ENCODE measurements at places on chromosomes 6 and 20. TPM values are rescaled to one million over a fixed set of nuclear protein-coding genes. Genes with fewer than 3 reads are reported as not detected.

- H3K36me3 ChIP-seq = no peaks in the 10 kb centered on the region
- no peaks in the 10 kb centered on the region for H3K4me1 ChIP-seq
- no peak for DNase-seq
- H3K27ac ChIP-seq = no peak overlapping the region
Observed at GRCh38 chr6:1287103-1287591, 24.8 kb upstream of the FOXQ1 start.

The RNF39 gene
- not detected for total RNA-seq

- no peaks in the 10 kb centered on the region for H3K36me3 ChIP-seq
- no peak overlapping the region for H3K4me3 ChIP-seq
- peak overlapping the region; percentile 31 for H3K27ac ChIP-seq
- no peaks in the 10 kb centered on the region for H3K27me3 ChIP-seq
Observed at GRCh38 chr20:45338121-45339030, 9.8 kb downstream of the SDC4 start.

DNA sequence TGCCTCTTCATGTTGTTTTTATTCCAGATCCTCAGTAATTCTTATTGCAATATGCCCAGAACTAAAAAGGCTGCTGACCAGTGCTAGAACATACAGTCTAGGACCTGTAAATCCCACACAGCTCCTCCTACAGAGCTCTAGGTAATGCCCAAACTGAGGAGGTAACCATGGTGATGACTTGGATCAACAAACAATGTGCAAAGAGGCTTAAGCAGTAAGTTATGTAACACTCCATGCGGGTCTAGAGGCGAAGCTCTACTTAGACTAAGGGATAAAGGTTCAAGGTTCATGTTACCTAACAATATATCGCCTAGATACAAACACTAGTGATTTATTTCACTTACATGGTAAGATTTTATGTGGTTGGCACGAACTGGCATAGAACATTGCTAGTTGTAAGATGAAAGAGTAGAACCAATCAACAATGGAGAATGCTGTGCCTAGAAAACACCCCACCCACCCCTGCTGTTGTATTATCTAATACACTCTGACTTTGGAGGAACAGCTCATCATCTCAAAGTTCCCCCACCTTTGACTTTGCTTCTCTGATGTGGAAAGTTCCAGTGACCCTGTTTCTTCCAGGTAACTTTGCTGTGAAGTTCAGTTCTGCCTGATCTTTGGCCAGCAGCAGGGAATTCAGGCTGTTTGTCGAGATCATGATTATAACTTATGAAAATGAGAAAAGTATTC lies 242.4 kb downstream of the ALDH8A1 start:
- H3K27me3 ChIP-seq = no peaks in the 10 kb centered on the region
- no peaks in the 10 kb centered on the region for H3K36me3 ChIP-seq
- no peak for DNase-seq
- H3K27ac ChIP-seq = no peak overlapping the region

DNA sequence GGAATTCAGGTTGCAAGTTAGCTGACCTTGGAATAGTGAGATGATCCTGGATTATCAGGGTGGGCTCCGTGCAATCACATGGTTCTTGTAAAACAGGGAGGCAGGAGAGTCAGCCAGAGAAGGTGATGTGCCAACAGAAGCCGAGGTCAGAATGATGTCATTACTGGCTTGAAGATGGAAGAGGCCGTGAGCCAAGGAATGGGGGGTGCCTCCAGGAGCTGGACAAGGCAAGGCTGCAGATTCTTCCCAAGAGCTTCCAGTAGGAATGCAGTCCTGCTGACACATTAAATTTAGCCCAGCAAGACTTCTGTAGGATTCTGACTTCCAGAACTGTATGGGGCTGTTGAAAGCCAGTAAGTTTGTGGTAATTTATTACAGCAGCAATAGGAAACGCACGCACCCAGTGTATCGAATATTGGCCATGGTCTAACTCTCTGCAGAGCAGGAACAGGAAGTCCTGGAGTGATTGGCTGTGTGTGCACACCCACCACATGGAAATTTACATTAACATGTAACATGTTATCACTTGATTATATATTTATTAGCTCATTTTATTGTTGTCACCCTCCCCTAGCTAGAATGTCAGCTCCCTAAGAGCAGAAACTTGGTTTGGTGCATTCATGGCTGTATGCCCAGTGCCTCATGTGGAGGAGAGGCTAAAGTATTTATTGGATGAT lies 19.1 kb downstream of the SLC24A3 start:
- H3K4me3 ChIP-seq = no peak overlapping the region
- DNase-seq = no peak
- no peaks in the 10 kb centered on the region for H3K36me3 ChIP-seq
- no peaks in the 10 kb centered on the region for H3K27me3 ChIP-seq
- no peaks in the 10 kb centered on the region for H3K4me1 ChIP-seq
- H3K27ac ChIP-seq = no peak overlapping the region

The C6orf52 gene
- total RNA-seq = not detected

- no peaks in the 10 kb centered on the region for H3K4me1 ChIP-seq
- no peaks in the 10 kb centered on the region for H3K27me3 ChIP-seq
- peaks cover 37% of the 10 kb centered on the region for H3K36me3 ChIP-seq
- H3K4me3 ChIP-seq = no peak overlapping the region
Observed at GRCh38 chr6:149781715-149782114, 32.2 kb downstream of the PCMT1 start.

DNA sequence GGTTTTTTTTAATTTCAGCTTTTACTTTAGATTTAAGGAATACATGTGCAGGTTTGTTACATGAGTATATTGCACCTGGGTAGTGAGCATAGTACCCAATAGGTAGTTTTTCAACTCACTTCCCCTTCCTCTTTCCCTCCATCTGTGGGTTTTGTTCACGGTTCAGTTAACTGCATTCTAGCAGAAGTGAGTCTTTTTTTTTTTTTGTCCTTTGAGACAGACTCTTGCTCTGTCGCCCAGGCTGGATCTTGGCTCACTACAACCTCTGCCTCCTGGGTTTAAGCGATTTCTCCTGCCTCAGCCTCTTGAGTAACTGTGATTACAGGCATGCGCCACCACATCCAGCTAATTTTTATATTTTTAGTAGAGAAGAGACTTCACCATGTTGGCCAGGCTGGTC lies 8.7 kb downstream of the UBR2 start:
- no peaks in the 10 kb centered on the region for H3K27me3 ChIP-seq
- no peak for DNase-seq
- H3K4me3 ChIP-seq = no peak overlapping the region
- H3K4me1 ChIP-seq = peaks cover 10% of the 10 kb centered on the region

- DNase-seq = no peak
- peaks cover 11% of the 10 kb centered on the region for H3K36me3 ChIP-seq
- no peaks in the 10 kb centered on the region for H3K27me3 ChIP-seq
- no peak overlapping the region for H3K27ac ChIP-seq
Observed at GRCh38 chr6:139164001-139164400, 29.1 kb downstream of the HECA start.

The AFDN gene
- total RNA-seq = 64.5 TPM

DNA sequence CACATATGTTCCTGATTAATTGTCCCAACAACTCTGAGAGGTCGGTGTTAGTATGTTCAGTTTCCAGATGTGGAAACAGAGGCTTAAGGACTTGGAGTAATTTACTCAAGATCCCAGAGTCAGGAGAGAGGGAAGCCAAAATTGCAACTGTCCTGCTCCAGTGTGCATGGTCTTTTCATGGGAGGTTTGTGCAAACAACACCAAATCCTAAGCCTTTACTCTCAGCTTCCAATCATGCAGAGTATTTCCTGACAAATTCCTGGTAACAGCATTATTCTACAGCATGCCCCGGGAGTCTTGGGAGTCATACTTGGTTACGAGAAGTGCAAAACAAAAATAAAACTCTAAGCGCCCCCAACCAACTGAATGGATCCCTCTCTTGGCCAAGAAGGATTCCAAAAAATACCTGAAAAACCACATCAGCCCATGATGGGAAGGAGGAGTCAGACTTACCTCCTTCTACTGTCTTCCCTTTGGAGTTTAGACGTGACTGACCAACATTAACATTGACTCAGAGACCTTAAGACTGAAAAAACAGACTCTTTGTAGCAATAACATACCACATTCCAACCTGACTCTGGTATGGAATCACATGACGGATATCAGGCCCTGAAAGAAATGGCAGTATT lies 30.8 kb upstream of the PPP1R3G start:
- no peak overlapping the region for H3K27ac ChIP-seq
- H3K36me3 ChIP-seq = no peaks in the 10 kb centered on the region
- peaks cover 7% of the 10 kb centered on the region for H3K4me1 ChIP-seq
- no peak overlapping the region for H3K4me3 ChIP-seq

DNA sequence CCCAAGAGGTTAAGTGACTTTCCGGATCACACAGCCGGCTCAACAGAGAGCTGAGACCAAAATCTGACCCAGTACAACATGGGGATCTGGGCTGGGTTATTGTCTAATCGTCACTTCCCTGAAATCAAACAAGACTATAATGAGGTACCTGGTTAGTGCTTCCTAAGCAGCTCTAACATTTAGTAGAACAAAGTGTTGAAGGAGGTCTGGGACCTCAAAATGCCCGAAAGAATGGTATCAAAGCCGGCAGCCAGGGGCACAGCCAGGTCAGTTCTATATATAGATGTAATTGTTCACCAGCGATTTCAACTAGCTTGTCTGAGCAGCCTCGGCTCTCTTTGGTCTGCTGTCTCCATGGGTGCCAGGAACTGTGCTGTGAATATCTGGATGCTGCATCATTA lies 245.5 kb upstream of the ECI2 start:
- no peaks in the 10 kb centered on the region for H3K36me3 ChIP-seq
- no peak overlapping the region for H3K4me3 ChIP-seq
- H3K4me1 ChIP-seq = peaks cover 8% of the 10 kb centered on the region
- H3K27ac ChIP-seq = no peak overlapping the region

The SLC52A3 gene
- not detected for total RNA-seq

GRCh38 chr20:16241911-16242310 lies 331.3 kb downstream of the KIF16B start:
- no peaks in the 10 kb centered on the region for H3K4me1 ChIP-seq
- no peak for DNase-seq
- no peaks in the 10 kb centered on the region for H3K36me3 ChIP-seq
- peaks cover 3% of the 10 kb centered on the region for H3K27me3 ChIP-seq

- H3K27me3 ChIP-seq = no peaks in the 10 kb centered on the region
- no peak for DNase-seq
- no peak overlapping the region for H3K4me3 ChIP-seq
- H3K36me3 ChIP-seq = no peaks in the 10 kb centered on the region
- H3K4me1 ChIP-seq = no peaks in the 10 kb centered on the region
Observed at GRCh38 chr6:84766799-84767525, 2.6 kb upstream of the TBX18 start.

DNA sequence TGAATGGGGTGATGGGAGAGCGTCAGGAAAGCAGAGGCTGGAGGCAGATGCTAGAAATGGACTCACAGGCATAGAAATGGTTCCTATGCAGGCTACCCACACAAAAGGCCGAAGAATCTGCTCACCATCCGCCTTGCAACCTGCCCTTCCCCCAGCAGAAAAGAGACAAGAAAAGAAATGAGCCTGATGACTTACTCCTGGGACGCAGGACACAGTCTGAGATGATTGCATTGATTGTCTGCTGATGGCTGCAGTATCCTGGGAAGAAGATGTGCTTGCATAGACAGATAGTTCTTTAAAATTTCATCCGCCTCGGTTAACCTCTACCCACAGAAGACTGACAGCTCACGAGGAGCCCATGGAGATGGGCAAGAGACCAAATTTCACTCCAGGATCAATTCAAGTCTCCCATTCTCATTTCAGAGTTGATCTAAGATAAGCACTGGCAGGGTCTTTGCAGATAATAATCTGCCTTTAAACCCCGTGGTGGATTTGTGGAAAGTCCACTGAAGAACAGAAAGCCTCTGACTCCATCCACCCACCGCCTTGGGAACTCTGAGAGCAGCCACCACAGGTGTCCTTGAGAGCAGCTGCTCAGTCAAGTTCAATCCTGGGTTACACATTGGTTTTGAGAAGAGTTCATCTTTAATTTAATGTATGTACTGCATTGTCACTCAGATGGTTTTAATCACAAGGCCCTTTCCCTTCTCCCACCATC lies 7.2 kb downstream of the AGPAT4 start:
- H3K27ac ChIP-seq = no peak overlapping the region
- H3K4me1 ChIP-seq = peaks cover 8% of the 10 kb centered on the region

The KHDC1L gene
- not detected for total RNA-seq

DNA sequence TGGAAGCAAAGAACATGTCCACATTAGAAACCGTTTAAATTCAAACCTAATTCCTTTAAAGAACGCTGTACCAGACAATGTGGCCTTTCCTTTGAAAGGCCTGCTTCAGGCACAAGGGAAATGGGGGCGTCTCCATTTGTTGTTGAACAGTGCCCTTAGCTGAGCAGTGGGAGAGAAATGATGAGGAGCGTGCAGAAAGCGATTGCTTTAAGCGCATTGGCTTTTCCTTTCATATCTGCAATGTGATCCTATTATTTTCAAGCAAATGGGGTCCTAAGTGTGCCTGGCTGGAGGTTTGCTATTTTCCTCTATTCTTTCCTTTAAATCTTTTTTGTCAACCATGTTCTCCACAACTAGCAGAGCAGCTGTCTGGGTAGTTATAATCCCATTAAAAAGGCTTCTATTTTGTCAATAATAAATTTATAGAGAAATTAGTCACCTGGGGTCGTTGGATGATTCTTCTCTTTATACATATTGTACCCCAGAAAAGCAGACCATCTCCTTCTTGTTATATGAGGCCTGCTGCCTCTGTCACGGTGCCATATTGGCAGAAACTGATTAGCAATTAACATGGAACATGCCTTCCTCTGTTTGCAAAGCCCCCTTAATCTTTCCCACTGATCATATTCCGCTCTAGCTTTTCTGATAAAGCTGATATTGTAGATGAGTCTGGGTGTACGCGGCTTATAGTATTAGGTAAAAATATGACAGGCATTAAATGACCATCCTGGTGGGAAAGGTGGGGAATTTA lies 151.1 kb upstream of the JAG1 start:
- DNase-seq = no peak
- no peaks in the 10 kb centered on the region for H3K36me3 ChIP-seq
- no peak overlapping the region for H3K4me3 ChIP-seq

The ZNF165 gene
- 0.68 TPM for total RNA-seq

GRCh38 chr6:142800240-142800639 lies 144.7 kb downstream of the HIVEP2 start:
- no peak for DNase-seq
- H3K4me3 ChIP-seq = no peak overlapping the region
- no peaks in the 10 kb centered on the region for H3K27me3 ChIP-seq
- H3K27ac ChIP-seq = no peak overlapping the region
- no peaks in the 10 kb centered on the region for H3K4me1 ChIP-seq

All from SJCRH30 (cell line).